ENCODE measurements at places on chromosomes 1 and 21.

- no peak for DNase-seq
Observed at GRCh38 chr1:234515821-234516241, 36.9 kb upstream of the TARBP1 start.

DNA sequence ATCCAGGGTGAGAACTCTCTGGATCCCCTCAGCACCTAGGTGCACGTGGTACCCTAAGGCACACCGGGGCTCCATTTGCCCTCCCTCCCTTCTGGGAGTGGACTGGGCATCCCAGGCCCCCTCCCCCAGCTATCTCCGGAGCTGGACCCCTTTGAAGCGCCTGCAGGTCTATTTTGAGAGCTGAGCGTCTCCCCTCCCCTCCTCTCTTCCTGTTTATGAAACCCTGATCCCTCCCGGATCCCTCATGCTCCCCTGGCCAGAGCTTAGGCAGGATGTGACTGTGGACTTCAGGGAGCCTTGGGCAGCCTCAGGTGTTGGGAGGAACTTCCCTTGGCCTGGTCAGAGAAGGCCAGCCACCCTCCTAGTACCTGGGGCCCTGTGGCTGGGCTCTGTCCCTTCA lies 10.2 kb downstream of the RPS6KA1 start:
- no peak for DNase-seq

DNA sequence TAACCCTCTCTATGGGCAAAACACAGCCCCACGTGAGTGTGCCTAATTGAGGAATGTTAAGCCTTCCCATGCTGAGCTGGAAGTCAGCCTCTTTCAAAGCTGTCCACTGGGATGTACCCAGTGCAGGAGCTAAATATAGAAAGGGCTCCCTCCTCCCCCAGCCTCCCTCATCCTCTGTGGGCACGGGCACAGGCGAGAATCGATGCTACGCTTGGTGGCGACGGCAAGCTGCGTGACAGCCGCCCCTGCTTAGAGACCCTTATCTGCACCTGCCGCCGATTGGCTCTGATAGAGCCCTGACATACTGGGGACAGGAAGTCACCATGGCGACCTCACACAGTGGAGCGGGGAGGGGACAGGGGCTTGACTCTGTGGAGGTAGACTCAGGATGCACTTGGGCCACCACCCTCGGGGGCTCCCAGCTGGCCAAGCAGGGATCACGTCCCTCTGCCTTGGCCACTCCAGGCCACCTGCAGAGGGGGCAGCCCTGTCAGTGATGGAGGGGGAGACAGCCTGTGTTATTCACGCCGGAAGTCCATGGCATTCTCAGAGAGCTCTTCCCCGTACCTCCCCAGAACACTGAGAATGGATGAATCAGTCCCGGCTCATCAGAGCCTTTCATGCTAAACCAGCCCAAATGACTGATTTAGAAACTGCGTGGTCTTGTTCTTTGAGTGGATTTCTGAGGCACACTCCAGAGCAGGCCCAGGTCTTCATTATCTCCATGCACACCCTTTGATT lies 84.8 kb downstream of the KCND3 start:
- peak; percentile 11 for DNase-seq

DNA sequence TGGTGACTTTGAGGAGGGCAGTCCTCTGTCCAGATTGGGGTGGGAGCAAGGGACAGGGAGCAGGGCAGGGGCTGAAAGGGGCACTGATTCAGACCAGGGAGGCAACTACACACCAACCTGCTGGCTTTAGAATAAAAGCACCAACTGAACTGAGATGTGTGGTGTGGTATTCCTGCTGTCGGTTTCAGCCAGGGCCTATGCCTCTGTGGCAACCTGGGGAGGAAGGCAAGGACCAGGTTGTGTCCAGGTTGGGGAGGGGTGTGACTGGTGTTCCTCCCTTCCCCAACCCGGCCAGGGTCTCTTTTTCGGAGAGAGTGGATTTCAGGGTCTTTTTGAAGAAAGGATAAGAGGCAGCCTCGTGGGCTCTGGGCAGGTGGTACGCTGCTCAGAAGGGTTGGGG lies 6.3 kb downstream of the PROK1 start:
- no peak for DNase-seq

DNA sequence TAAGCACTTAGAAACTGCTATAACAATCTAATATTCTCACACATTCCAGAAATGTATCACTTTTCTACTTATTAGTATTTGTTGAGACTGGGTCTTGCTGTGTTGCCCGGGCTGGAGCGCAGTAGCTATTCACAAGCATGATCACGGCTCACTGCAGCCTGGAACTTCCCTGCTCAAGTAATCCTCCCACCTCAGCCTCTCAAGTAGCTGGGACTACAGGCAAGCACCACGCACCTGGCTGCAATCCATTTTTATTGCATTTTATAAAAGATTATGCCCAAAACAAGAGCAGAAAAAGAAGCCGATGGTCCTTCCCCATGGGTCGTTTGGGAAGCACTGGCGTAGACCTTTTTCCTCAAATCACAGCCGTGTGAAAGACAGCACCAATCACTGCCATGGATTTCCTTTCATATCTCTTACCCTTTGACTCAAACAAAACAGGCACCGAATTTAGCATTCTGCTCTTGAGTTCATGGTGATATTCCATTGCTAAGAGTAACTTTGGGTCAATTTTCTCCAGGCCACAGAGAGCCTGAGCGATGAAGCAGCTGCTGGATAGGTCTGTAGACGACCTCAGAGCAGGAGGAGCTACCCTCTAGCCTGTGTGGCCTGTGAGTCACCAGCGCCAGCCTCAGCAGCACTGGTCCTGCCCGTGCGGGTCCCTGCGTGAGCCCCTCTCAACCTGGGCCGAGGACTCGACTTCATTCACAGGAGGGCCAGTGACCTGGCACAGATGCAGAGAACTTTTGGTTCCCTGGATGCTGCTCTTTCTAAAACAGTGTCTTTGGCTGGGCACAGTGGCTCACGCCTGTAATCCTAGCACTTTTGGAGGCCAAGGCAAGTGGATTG lies 80.8 kb downstream of the PIK3CD start:
- no peak for DNase-seq

- no peak for DNase-seq
Observed at GRCh38 chr1:43639976-43640794, 9.8 kb upstream of the KDM4A start.

DNA sequence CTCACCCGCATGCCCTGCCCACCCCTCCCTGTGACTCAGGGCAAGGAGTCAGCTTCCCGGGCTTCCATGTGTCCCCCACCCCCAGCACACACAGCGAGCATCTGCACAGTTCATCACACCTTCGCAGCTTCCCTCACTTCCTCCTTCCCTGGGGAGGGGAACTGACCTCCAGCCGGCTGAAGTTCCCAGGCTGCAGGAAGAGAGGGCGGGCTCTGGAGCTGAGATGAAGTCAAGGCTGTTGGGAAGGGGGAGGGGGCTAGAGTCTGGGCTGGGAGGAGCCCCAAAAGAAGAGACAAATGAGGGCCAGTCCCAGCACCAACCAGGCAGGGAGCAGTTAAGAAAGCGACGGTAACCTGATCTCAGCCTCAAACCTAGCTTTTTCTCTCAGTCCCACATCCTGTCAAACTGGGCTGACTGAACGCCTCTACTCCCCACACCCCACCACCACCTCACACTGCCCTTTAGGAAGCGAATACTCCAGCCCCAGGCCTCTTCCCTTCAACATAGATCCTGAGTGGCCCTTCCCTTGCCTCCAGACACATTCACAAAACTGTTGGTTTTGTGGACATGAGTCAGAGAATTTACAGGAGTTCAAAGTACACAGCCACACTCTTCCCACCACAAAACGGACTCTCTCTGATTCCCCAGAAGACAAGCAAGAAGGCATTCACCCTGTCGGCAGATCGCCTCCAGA lies 1.8 kb downstream of the RHOC start:
- peak; percentile 62 for DNase-seq

- no peak for DNase-seq
Observed at GRCh38 chr1:46334030-46334384, 6.6 kb upstream of the NSUN4 start.

DNA sequence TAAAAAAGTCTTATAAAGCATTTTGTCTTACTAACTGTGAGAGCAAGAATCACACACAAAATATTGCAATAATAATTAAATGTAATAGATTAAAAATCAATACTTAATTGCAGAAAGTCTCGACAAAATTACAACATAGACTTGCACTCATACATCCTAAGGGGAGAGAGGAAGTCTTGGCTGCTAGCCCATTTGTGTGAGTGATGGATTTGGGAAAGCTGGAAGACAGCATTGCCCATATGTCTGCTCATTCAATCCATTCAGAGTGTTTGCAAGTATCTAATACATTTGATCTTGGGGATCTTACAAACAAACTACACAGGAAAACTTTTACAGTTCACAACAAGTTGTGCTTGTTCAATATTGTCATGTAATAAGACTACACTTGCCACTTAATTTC lies 140.5 kb downstream of the COL11A1 start:
- no peak for DNase-seq

GRCh38 chr1:47229031-47229885 lies 2.8 kb downstream of the TAL1 start:
- no peak for DNase-seq

DNA sequence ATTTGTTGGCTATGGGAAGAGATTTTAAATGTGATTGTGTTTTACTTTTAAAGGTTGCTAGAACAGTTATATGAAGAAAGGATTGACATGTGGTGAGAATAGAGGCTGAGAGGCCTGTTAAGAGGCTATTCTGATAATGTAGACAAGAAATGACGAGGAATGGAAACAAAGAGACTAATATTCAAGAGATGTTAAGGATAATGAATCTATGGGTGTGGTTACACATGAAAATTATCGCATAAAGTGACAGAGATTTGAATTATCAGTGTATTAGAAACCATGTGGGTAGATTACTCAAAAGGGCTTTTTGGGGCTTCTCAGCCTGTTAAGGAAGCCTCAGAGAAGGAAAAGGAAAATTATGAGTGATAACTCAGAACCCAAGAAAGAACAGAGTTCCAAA lies 120.4 kb downstream of the MACF1 start:
- DNase-seq = no peak

DNA sequence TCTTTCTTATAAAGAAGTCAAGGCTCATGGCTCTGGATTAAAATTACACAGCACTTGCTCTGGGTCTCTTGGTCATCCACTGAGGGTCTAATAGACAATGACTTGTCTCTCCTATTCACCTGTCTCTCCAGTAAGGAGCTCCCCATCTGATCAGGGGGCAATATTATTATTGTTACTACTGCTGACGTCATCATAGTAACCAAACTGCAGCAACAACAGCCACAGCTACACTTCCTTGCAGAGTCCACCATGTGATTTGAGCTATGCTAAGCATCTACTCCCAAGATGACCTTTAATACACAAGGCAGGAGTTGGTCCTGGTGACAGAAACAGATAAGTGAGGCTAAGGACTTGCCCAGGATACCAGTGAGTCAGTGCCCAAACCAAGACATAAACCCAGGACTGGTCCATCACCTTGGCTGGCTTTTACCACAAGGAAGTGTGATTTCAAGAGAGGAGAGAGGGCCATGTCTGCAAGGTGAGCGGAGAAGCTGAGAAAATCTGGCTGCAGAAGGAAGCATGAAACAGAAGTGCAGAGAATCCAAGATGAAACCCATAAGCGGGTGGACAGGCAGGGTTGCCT lies 602.5 kb downstream of the PTPRU start:
- no peak for DNase-seq

- DNase-seq = no peak
Observed at GRCh38 chr1:59266180-59266926, 30.5 kb upstream of the FGGY start.

- no peak for DNase-seq
Observed at GRCh38 chr1:99756598-99756997, 9.8 kb downstream of the FRRS1 start.

DNA sequence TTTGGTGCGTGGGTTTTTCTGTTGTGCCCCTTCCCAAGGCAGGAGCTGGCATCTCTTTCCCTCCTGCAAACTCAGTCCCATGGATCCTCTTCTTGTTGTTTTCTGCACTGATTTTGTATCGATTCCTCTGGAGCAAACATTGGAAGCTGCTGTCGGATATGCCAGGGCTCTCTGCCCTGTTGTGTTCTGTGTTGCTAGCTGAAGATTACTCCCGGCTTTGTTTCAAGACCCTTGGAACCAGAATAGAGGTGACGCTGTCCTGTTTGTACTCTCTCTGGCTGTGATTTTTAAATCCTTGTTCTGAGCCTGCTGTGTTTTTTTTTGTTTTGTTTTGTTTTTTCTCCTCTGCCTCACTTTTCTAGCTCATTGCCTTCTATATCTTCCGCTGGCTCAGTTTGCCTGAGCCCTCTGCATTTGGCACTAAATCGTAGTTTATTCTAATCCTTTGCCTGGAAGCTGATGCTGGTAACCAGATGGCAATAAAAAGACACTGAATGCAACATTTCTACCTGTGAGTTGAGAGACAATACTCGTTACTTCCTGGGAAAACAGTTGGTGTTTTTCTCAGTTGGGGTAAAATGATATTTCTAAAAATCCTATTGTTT lies 67.0 kb downstream of the BACH1 start:
- no peak for DNase-seq

- no peak for DNase-seq
Observed at GRCh38 chr1:165683848-165684485, 14.4 kb downstream of the ALDH9A1 start.

- DNase-seq = no peak
Observed at GRCh38 chr1:68128820-68129219, 78.4 kb upstream of the DIRAS3 start.

- no peak for DNase-seq
Observed at GRCh38 chr1:153968408-153968807, 706 bp downstream of the CREB3L4 start.

DNA sequence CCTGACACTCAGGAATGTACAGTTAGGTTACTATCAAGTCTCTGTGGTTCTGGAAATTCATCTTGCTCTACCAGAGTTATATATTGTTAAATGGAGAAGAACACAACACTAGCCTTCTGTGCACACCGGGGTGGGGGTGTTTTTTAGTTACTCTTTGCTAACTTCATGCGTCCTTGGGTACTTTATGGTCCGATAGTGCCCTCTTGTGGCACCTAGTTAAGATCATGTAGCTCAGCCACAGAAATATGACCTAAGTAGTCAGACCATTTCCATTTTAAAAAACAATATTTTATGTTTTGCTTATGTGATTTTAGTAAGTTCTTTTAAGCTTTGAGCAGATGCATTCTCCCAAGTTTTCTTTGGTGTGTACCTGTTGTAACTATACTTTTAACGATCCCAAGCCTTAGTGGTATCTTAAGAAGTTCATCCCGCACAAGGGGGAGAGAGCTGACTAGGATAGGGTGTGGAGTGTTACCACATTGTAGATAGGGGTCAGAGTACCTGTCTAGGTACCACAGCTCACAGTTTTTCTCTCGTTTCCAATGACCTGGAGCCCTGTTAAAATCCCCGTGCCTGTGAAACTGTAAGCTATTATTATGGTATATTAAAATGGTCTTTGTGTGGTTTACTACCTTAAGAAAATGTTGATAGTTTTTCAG lies 20.6 kb upstream of the SH3D21 start:
- peak; percentile 56 for DNase-seq

DNA sequence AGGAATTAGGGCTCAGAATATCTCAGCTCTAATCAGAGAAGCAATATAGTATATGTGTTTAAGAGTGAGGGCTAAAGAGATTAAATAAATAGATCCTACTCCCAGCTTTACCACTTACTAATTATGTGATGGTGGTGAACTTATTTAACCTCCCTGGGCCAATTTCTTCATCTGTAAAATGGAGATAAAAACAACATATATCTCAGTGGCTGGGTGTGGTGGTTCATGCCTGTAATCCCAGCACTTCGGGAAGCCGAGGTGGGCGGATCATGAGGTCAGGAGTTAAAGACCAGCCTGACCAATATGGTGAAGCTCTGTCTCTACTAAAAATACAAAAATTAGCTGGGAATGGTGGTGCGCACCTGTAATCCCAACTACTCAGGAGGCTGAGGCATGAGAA lies 135.2 kb downstream of the SLC44A5 start:
- DNase-seq = no peak
